ENCODE measurements at places on chromosomes 11 and 22. TPM values are rescaled to one million over a fixed set of nuclear protein-coding genes. Genes with fewer than 3 reads are reported as not detected.

DNA sequence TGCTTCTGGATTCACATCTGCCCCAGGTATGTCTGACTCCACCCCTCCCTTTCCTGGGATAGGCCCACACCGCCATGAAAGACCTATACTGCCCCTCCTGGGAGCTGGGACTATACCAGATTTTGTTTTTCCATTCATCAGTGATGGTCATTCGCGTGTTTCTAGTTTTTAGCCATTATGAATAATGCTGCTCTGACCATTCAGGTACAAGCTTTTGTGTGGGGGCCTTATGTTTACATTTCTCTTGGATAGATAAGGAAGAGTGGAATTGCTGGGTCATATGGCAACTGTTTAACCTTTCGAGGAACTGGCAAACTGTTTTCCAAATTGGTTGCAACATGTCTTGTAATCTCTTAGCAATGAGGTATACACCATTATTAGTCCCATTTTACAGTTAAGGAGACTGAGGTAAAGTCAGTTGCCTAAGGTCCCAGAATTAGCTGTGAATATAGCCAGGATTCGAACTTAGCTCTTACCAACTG, 1.2 kb upstream of the TBC1D10A start:
- DNase-seq: no peak

- DNase-seq: no peak
These were observed 45.3 kb upstream of the ARHGAP32 start for GRCh38 chr11:129237456-129237855.

DNA sequence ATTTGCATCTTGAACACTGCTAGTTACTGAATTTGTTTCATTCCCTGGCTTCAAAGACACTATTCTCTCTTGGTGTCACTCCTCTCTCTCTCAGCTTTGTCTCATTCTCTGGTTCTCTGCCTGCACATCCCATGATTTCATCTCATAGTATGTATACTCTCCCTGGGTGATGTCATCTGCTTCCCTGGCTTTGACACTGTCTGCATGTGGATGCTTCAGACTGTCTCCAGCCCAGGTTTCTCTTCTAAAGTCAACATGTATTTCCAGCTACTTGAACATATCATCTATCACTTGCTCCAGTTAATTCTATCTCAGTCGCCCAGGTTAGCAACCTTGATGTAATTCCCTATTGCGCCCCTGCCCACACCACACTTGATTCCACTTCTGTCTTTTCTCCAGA, 9.3 kb upstream of the ACAT1 start:
- no peak for DNase-seq

- no peak for DNase-seq
These were observed 5.5 kb upstream of the LINC01488 start for GRCh38 chr11:69475866-69476471.

GRCh38 chr11:10878408-10879214, 20.8 kb upstream of the ZBED5 start:
- DNase-seq: no peak

GRCh38 chr11:70694371-70694770, 296.0 kb downstream of the CTTN start:
- DNase-seq: no peak

- DNase-seq: no peak
These were observed 12.3 kb downstream of the LTBP3 start for GRCh38 chr11:65545853-65546216.

GRCh38 chr22:44994399-44995104, 15.3 kb downstream of the PHF21B start:
- no peak for DNase-seq

GRCh38 chr11:102319544-102319943, 2.3 kb downstream of the BIRC3 start:
- no peak for DNase-seq

GRCh38 chr22:22069450-22070370, 87.1 kb upstream of the TOP3B start:
- no peak for DNase-seq

GRCh38 chr11:43825217-43825816, 55.3 kb upstream of the ALKBH3 start:
- DNase-seq: no peak

GRCh38 chr11:73228268-73229134, 10.4 kb downstream of the P2RY2 start:
- DNase-seq: no peak

DNA sequence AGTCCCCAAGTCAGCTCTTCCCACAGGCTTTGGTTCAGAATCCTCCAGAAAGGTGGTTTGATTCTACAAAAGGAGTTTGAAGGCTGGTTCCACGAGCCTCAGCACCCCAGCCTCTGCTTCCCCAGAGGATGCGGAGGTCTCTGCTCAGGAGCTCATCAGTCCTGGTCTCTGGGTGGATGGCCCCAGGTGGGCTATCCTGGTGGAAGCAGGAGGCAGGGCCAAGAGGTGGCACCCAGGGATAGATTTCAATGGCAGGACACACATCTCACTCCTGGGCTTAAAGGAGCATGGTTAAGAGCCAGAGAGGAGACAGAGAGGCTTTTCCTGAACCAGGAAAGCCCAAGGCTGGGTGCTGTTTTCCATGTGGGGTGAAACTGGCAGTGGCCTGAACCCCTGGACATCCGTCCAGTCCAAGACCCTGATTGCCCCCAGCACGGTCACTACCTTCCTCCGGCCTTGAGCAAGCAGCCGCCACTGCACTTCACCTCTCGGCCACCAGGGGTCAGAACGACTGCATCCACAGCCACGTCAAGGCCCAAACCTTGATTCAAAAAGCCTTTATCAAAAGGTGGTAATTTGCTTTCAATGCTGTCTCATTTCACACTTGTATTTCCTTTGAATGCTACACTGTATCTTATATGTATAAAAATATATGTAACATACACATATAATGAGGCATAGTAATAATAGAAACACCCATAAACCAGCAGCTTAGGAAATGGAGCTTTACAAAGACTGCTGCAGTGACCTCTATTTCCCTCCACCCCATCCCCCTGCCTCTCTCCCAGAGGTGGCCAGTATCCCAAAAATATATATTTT, 19.3 kb upstream of the FXYD2 start:
- DNase-seq: peak; percentile 91

Gene SOX6
- 41.0 TPM for total RNA-seq

Gene C22orf42
- not detected for total RNA-seq

Gene RASSF10
- total RNA-seq: not detected

Gene UBE2L6
- total RNA-seq: 46.5 TPM

Gene PLAAT4
- 91.2 TPM for total RNA-seq

Gene DNAJB7
- total RNA-seq: not detected

Gene MN1
- total RNA-seq: 16.5 TPM

Gene CEP164
- 19.3 TPM for total RNA-seq

Gene ADM
- 245 TPM for total RNA-seq

Gene POU2F3
- not detected for total RNA-seq

Gene PLEKHB1
- total RNA-seq: 1.4 TPM

Measured in omental fat pad (tissue), 4 donors.